ENCODE measurements at places on chromosomes 7 and 10.
A peak's percentile ranks its signal among the peaks of the same experiment; 100 is the strongest.

DNA sequence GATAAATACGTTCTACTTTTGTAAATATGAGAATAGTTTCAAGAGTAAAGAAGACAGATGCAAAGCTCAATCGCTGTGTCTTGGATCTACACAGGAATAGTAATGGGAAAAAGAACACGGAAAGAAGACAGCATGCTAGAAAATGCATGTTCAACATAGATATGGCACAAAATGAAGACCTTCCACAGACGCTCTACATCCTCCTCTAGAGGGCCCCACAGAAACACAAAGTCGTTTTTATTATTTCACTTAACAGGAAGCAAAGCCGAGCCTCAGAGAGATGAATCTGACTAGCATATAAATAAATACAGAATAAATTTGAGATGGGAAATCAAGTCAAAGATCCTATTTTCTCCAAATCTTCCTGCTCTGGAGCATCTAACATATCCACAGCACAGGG lies 292.6 kb downstream of the PARD3 start:
- DNase-seq = no peak

DNA sequence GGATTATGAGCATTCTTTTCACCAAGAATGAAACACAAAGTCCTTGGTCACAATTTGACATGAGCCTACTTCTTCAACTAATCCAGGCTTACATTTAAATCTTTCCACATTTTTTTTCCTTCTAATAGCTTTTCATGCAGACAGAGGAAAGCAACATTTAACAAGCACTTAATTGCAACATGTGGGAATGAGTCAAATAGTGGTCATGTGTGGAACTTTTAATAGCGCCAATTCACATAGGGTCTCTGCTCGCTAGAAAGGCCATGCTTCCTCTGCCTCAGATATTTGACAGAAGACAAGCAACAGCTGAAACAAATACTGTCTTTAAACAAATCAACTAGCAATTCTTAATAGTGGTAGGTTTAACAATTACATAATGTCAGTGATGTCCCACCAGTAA lies 285.9 kb upstream of the ETV1 start:
- peak; percentile 37 for DNase-seq

DNA sequence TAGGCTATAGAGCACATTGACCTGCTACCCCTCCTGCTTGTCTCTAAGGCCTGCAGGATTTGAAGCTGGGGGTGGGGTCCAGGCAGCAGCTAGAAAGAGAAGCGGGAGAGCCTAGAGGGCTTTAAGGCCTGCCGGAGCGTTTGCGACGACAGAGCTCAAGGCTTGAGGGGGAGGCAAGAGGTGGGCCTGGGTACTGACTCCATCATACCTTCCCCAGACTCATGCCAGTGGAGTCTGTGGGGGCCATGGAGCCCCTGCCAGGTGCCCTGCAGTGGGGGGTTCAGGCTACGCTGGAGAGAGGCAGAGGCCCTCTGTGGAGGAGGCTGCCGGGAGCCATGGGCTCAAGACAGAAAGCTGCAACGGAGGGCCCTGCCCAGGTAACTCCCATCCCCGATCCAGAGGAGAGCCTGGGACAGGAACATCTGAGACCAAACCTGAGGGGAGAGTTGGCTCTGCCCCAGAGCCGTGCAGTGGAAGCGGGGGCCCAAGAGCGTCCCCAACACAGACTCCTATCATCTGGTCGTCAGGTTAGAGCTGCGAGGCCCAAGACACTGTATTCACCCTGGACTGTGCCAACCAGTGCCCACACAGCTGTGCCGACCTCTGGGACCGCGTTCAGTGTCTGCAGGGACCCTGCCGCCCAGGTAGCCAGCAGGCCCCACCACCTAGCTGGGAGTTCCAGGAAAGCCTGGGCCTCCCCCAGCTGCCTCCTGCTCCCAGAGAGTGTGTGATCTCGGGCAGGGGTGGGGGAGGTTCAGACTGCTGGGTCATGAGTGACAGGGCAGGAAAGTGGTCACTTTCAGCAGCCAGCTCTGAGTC lies 13.2 kb upstream of the ZNF862 start:
- no peak for DNase-seq

- DNase-seq = no peak
These were observed 39.6 kb downstream of the PPIF start for GRCh38 chr10:79386637-79387465.

DNA sequence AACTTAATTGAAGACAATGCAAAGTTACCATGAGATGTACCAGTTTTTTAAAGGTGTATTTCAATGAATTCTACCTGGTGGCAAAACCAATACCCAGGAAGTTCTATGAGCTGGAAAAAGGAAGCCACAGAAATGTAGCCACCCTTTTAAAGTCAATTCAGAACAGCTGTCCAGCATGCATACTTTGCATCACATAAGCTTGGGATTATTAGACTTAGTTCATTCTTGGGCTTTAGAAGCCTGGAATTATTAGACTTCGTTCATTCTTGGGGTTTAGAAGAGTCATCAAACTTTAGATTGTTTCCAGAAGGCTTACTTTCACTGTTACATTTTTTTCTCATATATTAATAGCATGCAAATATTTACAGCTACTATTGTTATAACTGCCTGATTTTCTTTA lies 20.9 kb downstream of the SLC25A13 start:
- no peak for DNase-seq

- DNase-seq = no peak
These were observed 931.7 kb upstream of the SORCS1 start for GRCh38 chr10:108095932-108096925.

GRCh38 chr7:43405948-43406347 lies 177.0 kb upstream of the STK17A start:
- DNase-seq = no peak

GRCh38 chr7:158564663-158565035 lies 23.0 kb downstream of the PTPRN2 start:
- DNase-seq = no peak

- peak; percentile 36 for DNase-seq
These were observed 137.9 kb upstream of the HDAC9 start for GRCh38 chr7:18357691-18358090.

- no peak for DNase-seq
These were observed 27.5 kb downstream of the KIF5B start for GRCh38 chr10:32028710-32029109.

DNA sequence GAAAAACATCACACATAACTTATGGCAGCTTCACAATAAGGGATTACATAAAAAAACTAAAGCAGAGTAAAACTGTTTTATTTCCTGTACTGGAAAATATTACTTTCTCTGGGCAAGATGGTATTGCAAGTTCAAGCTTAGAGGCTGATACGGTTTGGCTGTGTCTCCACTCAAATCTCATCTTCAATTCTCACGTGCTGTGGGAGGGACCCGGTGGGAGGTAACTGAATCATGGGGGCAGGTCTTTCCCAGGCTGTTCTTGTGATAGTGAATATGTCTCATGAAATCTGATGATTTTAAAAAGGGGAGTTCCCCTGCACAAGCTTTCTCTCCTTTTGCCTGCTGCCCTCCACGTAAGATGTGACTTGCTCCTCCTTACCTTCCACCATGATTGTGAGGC lies 5.1 kb upstream of the LRRC27 start:
- DNase-seq = peak; percentile 34

GRCh38 chr10:78555128-78555527 lies 513.6 kb upstream of the ZMIZ1 start:
- DNase-seq = no peak

GRCh38 chr7:132214452-132214851 lies 361.8 kb downstream of the PLXNA4 start:
- DNase-seq = no peak

DNA sequence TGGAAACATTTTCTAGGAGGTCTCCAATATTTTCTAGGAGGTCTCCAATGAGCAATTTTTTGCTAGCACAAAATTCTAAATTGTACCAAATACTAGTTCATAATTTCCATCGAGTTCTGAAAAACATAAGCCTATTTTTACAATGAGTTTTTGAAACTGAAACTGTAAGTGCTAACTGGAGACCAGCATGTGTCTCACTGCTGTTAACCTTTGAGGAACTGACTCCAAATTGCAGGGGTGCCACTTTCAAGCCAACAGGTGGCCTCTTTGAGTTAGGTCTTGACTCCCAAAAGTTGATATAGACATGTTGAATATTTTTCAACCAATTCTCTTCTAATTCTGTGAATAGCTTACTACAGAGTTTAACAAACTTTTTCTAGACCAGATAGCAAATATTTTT lies 58.8 kb downstream of the CAV1 start:
- DNase-seq = peak; percentile 47

DNA sequence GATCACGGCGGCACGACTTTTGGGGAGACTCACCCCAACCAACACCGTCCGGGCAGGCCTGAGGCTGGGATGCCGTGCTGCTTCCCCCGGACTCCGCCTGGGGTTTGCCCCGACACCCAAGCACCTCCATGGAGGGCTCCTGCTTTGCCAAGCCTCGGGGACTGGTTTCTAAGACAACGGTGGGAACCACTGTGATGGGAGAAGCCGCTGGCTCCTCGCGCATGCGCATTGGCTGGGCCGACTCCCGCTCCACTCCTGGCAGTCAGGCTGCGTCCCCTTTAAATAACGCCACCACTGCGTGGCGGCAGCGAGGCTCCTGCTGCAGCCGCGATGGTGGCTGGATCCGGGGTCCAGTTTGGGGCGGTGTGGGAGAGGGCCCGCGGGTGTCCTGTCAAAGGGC lies 201.0 kb downstream of the ZNF716 start:
- no peak for DNase-seq

DNA sequence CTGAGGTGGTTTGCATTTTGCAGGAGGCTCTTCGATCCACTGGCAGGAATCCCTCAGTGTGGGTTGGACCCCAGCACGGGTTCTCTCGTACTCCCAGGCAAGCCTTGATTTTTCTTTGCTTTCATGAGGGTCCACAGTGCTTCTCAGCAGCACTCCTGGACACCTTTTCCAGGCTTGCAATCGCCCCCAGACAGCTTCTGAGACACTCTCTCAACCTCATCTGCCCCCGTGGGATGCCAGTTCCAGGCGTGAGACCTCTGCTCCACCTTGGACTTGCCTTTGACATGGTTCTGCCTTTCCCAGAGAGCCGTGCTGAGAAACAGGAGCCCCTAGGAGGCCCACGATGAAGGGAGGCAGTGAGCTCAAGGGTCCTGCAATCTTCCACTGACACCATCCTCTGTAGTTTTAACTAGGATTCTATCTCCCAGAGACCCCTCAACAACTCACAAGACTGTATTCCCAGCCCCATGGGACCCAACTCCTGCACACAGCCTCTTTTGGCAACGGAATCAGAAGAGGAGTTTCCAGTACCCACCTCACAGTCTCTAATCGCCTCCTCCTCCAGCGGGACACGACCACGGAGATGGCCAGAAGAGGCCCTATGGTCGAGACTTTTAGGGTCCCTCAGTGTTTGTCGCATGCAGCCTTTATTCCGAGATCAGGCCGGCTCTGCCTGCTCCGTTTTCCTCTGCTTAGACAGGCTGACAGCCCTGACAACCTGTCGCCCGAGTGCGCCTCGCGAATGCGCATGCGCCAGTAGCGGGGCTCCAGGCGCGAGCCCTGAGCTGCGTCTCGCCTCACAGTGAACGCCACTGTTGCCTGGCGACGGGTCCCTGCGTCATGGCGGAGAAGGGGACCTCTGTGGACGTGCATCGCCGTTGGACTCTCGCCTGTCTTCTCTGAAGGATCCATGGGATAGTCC lies 26.0 kb upstream of the ZNF273 start:
- peak; percentile 41 for DNase-seq

- peak; percentile 56 for DNase-seq
These were observed 15.9 kb upstream of the FAS start for GRCh38 chr10:88974446-88975376.

DNA sequence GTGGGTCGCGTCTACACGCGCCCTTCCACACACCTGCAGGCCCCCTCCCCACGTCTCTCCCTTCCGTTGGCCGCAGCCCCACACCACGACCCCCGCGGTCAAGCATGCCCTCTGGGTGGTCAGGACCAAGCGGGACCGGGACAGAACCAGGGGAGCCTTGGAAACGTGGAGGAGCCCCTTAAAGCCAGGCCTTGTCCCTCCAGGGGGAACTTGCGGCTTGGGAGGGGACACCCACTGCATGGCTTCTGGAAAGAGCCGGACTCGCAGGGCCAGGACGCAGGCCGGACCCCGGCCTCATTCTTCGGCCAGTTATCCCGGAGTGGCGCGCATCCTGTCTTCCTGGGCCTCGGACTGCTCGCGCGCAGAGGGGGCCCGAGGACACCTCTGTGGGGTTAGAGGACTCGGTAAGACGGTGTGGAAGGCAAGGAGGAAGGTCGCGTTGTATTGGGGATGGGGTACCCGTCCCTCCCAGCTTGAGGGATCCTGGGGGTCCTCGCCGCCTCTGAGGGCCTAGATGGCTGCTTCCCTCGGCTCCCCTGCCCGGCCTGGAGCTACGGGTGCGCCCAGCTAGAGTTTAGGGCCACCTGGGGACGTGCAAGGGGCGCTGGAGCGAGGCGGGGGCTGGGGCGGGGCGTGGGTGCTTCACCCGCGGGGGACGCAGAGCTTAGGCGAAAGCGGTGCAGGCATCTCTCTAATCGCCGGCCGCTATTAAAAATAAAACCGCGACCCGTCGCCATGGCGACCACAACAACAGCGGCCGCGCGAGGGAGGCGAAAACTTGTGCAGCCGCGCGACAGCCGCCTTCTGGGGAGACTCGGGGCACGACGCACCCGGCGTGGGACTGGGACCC lies 1.8 kb upstream of the PDGFA start:
- peak; percentile 67 for DNase-seq

GRCh38 chr7:1854866-1855724 lies 185.0 kb downstream of the ELFN1 start:
- no peak for DNase-seq

All from GM23248 (cell line).